ENCODE measurements at places on chromosomes 12 and 14.

DNA sequence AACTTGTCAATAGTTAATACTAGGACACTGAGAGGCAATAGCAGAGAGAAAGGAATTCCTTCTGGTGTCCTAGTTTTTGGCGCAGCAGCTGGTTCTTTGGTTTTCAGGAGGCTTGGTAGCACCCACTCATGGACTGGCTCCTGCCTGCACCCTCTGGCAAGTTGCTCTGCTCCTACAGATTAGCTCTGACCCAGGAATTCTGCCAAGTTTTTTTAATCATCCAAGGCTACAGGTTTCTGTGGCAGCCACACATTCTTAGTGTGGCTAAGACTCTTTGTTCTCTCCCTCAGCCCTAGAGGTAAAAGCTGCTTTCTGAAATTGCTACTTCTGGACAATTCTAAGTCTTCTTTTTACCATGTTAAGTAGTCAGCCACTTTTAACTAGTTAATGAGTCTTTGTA lies 72.0 kb upstream of the FKBP4 start:
- DNase-seq = no peak

DNA sequence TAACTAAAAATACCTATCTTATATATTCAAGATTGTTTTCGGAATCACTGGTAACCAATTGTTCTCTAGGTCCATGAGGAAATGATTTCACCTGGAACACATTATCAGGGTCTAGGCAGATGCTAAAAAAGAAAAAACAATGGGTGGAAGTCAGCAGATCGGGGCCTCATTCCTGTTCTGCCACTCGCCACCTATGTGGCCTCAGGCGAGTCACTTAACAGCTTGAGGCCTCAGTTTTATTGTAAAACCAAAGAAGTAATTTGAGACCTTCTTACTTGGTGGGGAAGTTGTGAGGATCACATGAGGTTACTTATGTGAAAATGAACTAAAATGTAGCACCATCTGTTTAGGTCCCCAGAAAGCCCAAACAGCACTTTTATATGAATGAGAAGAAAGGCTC lies 6.2 kb upstream of the RNASE10 start:
- DNase-seq = no peak

DNA sequence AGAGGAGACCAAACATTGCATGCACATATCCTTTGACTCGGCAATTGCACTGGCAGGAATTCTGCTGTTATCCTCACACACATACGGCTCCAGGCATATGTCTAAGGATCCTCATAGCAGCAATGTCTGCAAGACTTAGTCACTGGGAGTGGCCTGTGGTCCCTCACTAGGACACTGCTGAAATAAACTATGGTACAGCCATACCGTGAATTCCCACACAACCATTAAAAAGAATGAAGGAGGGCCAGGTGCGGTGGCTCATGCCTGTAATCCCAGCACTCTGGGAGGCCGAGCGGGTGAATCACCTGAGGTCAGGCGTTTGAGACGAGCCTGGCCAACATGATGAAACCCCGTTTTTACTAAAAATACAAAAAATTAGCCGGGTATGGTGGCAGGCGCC lies 105.1 kb downstream of the ZFP36L1 start:
- no peak for DNase-seq

GRCh38 chr14:104517867-104518266 lies 61.7 kb upstream of the C14orf180 start:
- DNase-seq = no peak

DNA sequence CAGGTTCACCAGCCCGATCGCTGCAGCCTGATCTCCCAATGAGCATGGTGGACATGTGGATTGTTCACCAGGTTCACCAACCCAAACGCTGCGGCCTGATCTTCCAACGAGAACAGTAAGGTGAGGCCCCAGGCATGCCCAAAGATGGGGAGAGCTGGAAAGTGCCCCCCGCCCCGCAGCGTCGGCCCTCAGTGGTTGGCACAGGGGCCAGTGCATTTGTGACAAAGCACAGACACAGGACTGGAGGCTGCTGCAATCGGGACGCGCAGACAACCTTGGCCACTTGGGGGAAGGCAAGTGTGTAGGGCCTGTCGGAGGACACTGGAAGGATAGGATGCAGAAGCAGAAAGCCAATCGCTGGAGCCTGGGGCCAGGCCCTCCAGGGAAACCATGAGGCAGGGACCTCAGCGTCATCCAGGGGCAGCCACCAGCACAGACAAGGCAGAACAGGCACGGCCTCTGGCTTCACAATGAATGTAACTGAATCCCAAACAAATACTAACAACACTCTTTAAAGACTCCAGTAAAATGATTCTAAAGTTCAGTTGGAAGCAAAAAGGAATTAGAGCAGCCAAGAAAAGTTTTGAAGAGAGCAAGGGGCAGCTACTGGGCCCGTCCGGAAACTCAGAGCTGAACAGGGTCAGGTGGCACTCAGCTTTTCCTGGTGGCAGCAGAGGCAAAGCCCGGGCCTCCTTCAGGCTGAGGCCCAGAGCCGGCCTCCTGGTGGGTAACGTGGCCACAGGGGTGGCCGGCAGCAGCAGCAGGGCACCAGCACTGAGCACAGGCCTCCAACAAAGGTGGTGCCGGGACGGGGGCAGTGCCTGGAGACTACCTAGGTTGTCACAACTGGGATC lies 13.3 kb downstream of the BRF1 start:
- no peak for DNase-seq

DNA sequence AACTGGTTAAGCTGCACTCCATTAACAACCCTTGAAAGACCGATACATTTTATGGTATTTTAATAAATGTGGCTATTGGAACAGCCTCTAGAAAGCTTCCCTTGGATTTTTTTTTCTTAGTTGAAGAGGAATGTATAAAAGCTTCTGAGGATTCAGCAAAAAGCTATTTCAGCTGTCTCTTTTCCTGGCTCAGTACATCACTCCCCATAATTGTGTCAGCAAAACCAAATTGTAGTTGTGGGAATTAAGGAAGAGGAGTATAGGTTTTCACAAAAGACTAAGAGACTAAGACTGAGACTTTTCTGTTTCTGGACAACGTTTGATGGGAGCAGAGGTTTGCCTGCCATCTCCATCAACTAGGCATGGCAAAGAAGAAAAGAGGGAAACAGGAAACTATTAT lies 106.5 kb downstream of the C12orf50 start:
- DNase-seq = no peak

DNA sequence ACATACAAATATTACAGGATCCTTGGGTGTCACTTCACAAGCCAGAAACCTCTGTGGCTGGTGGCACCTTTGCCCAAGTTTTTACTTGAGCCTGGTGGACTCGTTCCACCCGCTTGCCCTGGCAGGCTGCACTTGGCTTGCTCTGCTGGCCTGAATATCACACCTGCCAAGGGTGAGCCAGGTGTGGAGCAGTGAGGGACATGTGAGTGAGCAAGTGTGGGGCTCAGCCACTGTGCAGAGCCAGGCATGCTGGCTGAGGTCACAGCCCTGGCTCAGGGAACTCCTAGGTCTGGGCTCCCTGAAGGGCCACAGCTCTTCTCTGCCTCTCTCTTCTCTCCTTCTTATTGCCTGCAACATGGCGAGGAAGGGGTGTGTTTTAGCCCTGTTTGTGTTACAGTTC lies 82.0 kb downstream of the SLC16A7 start:
- no peak for DNase-seq

- DNase-seq = no peak
Observed at GRCh38 chr12:89225401-89225800, 126.9 kb downstream of the DUSP6 start.

- no peak for DNase-seq
Observed at GRCh38 chr12:100908501-100908900, 113.9 kb downstream of the ANO4 start.

DNA sequence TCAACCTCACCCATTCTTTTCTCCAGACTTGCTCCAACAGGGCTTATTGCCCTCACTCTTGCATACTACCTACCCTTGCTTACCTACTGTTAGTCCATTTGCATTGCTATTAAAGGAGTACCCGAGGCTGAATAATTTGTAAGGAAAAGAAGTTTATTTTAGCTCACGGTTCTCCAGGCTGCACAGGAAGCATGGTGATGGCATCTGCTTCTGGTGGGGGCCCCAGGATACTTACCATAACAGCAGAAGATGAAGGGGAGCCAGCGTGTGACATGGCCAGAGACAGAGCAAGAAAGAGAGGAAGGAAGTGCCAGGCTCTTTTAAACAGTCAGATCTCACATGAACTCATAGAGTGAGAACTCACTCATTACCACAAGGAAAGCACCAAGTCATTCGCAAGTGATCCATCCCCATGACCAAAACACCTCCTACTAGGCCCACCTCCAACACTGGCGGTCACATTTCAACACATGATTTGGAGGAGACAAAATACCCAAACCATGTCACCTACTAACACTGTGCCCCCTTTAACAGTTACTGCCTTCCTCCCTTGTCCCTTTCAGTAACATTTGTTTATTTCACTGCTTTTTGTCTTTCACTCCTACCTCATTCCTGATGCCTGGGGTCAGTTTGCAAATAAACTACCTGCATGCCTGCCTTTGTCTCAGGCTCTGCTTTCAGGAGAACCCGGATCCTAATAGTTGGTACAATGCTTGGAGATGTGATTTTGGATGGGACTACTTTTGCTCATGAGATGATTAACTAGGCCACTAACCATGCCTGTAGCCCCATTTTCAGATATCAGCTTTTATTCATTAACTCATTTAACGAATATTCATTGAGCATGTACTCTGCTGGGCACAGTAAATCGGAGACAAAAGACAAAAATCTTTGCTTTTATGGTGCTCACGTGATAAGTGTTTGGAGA lies 41.6 kb upstream of the CSRP2 start:
- peak; percentile 92 for DNase-seq

DNA sequence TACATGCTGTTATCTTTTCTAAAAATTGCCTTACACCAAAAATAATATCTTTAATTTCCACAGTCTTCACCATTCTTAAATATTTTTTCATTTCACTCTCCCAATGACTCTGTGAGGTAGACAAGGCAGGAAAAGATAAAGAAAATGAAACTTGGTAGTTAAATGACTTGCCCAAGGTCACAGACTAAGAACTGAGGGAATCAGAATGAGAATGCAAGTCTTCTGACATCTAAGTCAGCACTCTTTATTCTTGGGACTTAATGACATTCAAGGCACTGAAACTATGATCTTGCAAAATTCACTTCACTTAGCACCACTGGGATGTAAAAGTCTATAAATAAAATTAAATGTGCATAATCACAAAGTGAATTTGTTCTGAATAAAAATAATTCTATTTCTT lies 104.5 kb downstream of the SLC2A13 start:
- DNase-seq = no peak

DNA sequence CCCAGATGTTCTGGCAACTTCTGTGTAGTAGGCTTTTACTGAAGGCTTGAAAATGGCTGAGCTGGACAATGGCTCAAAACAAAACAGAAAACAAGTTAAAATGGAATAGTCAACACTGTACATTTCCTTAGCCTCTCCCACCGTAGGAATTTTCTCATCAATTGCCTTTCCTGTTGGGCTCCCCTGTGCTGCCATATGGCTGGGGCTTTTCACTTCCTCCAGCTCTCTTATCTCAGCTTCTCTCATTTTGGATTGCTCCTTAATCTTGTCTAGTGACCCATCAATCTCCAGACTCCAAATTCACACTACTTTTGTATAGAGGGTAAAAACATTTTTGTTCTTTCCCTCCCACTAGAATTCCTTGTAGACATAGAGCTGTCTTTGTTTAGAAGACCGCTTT lies 50.4 kb upstream of the RPH3A start:
- no peak for DNase-seq

- DNase-seq = no peak
Observed at GRCh38 chr12:79828924-79829323, 106.0 kb downstream of the PPP1R12A start.

DNA sequence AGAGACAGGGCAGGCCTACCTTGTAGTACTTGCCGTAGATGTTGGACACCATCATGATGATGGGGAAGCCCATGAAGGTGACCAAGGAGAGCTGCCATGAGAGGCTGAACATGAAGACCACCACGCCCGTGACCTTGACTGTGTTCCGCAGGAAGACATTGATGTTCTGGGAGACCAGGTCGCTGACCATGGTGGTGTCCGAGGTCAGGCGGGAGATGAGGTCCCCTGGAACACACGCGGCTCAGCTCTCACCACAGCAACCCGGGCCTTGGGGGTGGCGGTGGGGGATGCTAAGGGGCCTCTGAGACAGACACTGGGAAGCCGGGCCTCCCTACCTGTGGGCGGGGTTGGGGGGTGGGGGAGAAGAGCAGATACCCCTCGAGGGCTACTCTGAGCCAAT lies 17.7 kb downstream of the ABCB9 start:
- DNase-seq = no peak

DNA sequence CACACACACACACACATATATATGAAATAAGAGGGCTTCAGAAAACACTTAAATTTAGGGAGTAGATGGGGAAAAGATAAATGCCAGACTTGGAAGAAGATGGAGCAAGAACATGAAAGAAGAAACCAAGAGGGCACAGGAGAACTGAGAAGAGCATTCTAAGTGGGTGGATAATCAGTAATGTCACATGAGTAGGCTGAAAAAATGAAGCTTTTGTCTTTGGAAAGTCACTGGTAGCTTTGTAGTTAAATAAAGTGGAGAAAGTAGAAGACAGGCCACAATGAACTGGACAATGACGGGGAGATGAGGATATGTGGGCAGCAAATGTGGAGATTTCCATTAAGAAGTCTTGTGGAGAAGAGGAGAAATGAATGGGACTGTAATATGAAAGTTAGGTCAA lies 2.2 kb upstream of the ZC2HC1C start:
- no peak for DNase-seq

- no peak for DNase-seq
Observed at GRCh38 chr12:130286041-130286440, 51.6 kb upstream of the PIWIL1 start.

DNA sequence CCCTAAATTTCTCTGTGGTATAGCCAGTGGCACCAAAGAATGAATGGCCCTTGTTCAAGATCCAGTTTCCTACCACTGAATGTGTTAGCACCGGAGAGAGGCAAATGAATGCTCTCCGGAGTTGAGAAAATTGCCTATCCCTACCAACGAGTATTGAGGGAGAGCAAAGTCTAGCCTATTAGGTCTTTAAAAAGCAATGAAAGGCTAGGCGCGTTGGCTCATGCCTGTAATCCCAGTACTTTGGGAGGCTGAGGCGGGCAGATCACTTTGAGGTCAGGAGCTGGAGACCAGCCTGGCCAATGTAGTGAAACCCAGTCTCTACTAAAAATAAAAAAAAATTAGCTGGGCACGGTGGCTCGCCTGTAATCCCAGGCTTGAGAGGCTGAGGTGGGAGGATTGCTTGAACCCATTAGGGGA lies 898 bp upstream of the RAB15 start:
- DNase-seq = no peak

GRCh38 chr14:101518611-101519473 lies 42.5 kb upstream of the DIO3 start:
- DNase-seq = peak; percentile 9

GRCh38 chr14:69500736-69501135 lies 16.2 kb downstream of the PLEKHD1 start:
- DNase-seq = no peak

DNA sequence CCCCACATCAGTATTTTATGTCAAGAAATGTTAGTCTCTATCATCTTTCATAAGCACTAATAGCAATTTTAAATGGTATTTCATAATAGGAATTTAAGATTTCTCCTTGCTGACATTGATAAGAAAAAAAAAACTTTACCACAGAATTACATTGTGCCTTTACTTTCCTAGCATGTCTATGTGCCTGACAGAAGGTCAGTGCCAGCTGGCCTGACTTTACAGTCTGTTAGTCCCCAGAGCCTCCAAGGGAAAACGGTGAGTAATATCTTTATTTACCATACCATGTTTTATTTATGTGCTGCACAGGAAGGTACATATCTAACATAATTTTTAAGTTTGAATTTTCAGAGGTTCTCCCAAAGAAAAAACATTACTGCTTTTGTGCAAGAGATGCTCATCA lies 152.0 kb upstream of the AEBP2 start:
- DNase-seq = no peak
